Right lung (tissue), 10 donors: ENCODE measurements at places on chromosomes 1 and 21. TPM values are rescaled to one million over a fixed set of nuclear protein-coding genes. Genes with fewer than 3 reads are reported as not detected.

The SLC30A10 gene
- 0.28 TPM for polyA plus RNA-seq

The NHLH1 gene
- polyA plus RNA-seq: 0.18 TPM

The LCE1D gene
- not detected for polyA plus RNA-seq

The OR2L2 gene
- polyA plus RNA-seq: not detected

The SSX2IP gene
- polyA plus RNA-seq: 12.3 TPM

The PTPRF gene
- 138 TPM for polyA plus RNA-seq

The PCBP3 gene
- polyA plus RNA-seq: 1.9 TPM

The C1QB gene
- polyA plus RNA-seq: 18.9 TPM

- DNase-seq: no peak
Measured at GRCh38 chr1:186978596-186979556, 150.1 kb downstream of the PLA2G4A start.

GRCh38 chr1:226975259-226976250, 35.5 kb downstream of the COQ8A start:
- no peak for DNase-seq

DNA sequence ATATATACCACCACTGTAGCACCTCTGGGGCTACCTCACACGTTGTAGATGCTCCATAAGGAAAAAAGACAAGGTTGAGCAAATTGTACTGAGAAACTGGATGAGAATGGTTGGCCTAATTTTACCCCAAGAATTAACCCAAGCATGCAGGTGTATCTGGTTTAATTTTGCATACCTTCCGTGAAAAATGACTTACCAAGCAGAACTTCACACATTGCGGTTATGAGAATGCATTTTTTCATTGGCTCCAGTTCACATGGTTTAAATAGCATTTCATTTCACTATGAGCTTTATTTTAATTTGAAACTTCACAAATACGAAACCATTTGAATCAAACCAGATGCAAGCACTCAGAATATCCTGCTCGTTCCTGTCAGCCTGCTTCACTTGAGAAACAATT, 512.2 kb downstream of the LTN1 start:
- no peak for DNase-seq

GRCh38 chr1:38677311-38677710, 182.3 kb downstream of the RRAGC start:
- DNase-seq: no peak

GRCh38 chr1:109969146-109969829, 15.3 kb upstream of the AHCYL1 start:
- no peak for DNase-seq

- no peak for DNase-seq
Measured at GRCh38 chr1:1842360-1843146, 48.3 kb downstream of the GNB1 start.

DNA sequence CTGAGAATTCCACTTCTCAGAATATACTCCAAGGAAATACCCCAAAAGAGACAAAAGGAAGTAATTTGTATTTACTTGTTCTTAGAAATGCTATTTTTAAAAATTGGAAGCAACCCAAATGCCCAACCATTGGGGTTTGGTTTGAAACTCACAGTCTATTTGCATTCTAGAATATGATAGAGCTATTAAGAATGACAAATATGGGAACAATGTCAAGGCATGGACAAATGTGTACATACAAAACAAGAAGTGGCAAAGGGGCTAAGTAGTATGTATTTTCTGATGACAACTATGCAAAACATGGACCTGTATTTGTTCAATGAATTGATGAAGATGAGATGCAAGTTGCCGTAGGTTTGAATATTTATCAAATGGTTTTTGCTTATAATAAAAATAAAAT, 32.8 kb downstream of the KCNA2 start:
- DNase-seq: no peak

DNA sequence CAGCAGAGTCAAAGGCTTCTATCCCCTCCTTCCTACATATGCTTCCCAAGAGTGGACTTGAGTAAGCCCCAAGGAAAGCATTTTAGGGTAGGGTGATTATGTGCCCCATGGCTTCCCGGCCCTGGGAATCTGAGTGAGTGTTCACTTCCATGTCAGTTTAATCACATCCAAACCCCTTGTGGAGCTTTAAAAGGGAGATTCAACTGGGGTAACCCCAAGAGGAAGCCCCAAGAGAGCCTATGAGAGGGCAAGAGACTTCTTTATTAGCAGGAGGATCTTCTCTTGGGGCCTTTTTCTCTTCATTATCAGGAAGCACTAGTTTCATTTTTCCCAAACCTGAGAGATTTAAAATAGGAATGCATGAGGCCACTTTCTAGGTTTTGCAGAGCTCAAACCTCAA, 97.0 kb upstream of the IRF2BP2 start:
- no peak for DNase-seq

GRCh38 chr1:237071641-237072420, 29.8 kb downstream of the RYR2 start:
- no peak for DNase-seq

- DNase-seq: no peak
Measured at GRCh38 chr1:197659171-197659570, 116.1 kb downstream of the DENND1B start.

- DNase-seq: no peak
Measured at GRCh38 chr1:32806910-32807523, 10.1 kb downstream of the YARS1 start.

DNA sequence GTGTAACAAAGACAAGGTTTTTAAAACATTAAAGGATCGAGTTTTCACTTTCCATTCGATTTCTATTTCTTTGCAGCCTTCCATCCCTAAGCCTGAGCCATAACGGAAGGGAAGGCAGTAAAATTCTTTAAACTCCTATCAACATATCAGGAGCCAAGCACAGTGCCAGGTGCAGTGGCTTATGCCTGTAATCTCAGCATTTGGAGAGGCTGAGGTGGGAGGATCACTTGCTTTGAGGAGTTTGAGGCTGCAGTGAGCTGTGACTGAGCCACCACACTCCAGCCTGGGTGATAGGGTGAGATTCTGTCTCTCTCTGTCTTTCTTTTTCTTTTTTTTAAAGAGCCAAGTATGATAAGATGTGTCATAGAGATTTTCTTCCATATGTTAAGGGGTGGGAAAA, 217.5 kb upstream of the GREM2 start:
- no peak for DNase-seq

GRCh38 chr1:245520611-245521010, 365.8 kb downstream of the KIF26B start:
- DNase-seq: no peak

DNA sequence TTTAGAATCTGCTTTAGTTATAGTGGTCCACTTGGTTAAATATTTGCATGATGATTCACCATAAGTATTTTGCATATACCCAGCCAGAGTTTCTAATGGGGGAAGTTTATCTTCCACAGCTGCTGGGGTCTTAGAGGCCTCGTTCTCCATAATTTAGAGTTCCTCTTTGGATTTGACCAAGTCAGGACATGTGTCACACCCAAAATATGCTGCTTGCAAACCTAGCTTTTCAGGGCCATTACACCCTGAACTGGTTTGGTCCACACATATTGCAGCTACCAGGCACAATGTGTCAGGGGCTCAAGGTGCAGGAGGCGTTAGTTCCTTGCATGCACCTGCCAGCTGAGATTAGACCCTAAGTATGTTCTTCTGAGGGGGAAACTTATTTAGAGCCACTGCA, 17.1 kb upstream of the FMO4 start:
- DNase-seq: no peak
